Breast epithelium (tissue), 4 donors: ENCODE measurements at places on chromosomes 12 and 14.

GRCh38 chr12:10392394-10392930 lies 2.6 kb upstream of the KLRK1 start:
- no peaks in the 10 kb centered on the region for H3K27me3 ChIP-seq
- H3K36me3 ChIP-seq = no peaks in the 10 kb centered on the region
- no peak for DNase-seq
- H3K4me3 ChIP-seq = no peak overlapping the region
- H3K27ac ChIP-seq = peak overlapping the region; percentile 7

DNA sequence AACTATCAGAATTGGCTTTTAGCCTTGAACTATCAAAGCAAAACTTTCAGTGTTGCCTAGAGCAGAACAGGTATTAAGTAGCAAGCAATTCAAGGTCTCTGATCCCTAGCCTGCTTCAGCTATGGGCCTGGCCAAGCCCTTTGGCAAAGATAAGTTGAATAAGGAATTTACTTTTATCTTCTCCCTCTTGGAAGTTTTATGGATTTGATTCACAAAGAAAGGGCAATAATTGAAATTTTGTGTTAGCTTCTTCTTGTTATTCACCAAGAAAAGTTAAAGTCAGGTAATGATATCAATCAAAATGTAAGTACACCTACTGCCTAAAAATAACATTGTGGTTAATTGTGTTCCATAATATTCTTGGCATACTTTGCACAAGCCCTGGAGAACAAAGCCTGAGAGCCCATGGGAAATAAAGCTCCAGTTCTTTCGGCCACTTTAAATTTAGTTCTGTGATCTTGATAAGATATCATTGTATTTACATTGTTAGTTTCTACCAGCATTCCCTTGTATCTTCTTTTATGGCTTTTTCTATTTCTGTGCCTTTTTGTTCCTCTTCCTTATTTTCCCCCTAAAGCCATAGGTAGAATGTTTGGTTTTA lies 158.0 kb downstream of the RAD51B start:
- peaks cover 5% of the 10 kb centered on the region for H3K4me1 ChIP-seq
- DNase-seq = no peak
- no peaks in the 10 kb centered on the region for H3K36me3 ChIP-seq
- peak overlapping the region; percentile 57 for H3K27ac ChIP-seq
- no peaks in the 10 kb centered on the region for H3K27me3 ChIP-seq

- H3K4me3 ChIP-seq = no peak overlapping the region
- H3K27ac ChIP-seq = no peak overlapping the region
- DNase-seq = no peak
- H3K36me3 ChIP-seq = no peaks in the 10 kb centered on the region
- H3K4me1 ChIP-seq = no peaks in the 10 kb centered on the region
Observed at GRCh38 chr12:103501447-103501846, 5.7 kb upstream of the C12orf42 start.

GRCh38 chr12:28192125-28192524 lies 1.9 kb downstream of the CCDC91 start:
- H3K27me3 ChIP-seq = no peaks in the 10 kb centered on the region
- no peaks in the 10 kb centered on the region for H3K36me3 ChIP-seq
- peak overlapping the region; percentile 85 for H3K4me3 ChIP-seq

DNA sequence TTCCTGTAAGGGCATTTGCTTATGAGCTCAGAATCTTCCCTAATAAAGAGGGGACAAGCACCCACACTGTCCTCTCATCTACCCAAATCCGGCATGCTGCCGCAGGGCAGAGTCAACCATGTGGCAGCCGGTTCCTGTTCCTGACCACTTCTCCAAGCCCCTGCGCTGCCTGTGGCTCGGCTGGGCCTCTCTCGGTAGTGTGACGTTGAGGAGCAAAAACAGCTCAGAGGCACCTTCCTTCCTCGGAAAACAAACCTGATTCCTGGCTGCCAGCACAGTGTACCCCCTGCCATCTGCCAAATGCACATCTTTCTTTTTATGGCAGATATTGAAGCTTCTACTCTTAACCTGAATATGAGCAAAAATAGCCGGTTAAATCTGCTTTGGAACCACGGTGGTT lies 50.5 kb downstream of the CFAP251 start:
- no peaks in the 10 kb centered on the region for H3K4me1 ChIP-seq
- no peak overlapping the region for H3K4me3 ChIP-seq
- no peaks in the 10 kb centered on the region for H3K36me3 ChIP-seq
- no peak overlapping the region for H3K27ac ChIP-seq
- DNase-seq = no peak

- DNase-seq = no peak
- H3K36me3 ChIP-seq = no peaks in the 10 kb centered on the region
- H3K4me3 ChIP-seq = no peak overlapping the region
- no peaks in the 10 kb centered on the region for H3K27me3 ChIP-seq
- H3K27ac ChIP-seq = no peak overlapping the region
- H3K4me1 ChIP-seq = no peaks in the 10 kb centered on the region
Observed at GRCh38 chr12:21882635-21883034, 58.6 kb downstream of the ABCC9 start.

GRCh38 chr14:93146119-93146518 lies 30.4 kb upstream of the ITPK1 start:
- no peaks in the 10 kb centered on the region for H3K27me3 ChIP-seq
- H3K36me3 ChIP-seq = no peaks in the 10 kb centered on the region

DNA sequence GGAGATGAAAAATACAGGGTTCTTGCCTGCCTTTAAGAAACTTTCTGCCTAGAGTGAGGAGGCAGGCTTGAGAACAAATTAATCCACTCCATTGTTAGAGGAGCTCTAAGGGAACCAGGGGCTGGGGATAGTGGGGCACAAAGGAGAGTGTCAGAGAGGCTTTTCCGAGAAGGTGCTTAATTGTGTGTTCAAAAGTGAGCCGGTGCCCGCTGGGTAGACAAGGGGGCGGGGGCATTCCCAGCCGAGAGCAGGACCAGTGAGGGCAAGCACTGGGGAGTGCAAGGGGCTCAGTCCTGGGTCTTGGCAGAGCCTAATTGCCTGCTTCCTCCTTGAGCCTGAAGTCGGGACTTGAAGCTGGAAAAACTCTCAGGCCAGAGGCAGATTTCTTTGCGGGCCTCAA lies 377.4 kb downstream of the ETNK1 start:
- no peaks in the 10 kb centered on the region for H3K27me3 ChIP-seq
- DNase-seq = no peak

- H3K4me1 ChIP-seq = peaks cover 5% of the 10 kb centered on the region
- no peak for DNase-seq
- peak overlapping the region; percentile 85 for H3K4me3 ChIP-seq
Observed at GRCh38 chr14:58639842-58640484, 2.2 kb downstream of the DACT1 start.

- no peak overlapping the region for H3K4me3 ChIP-seq
- no peak overlapping the region for H3K27ac ChIP-seq
- H3K4me1 ChIP-seq = no peaks in the 10 kb centered on the region
- H3K27me3 ChIP-seq = no peaks in the 10 kb centered on the region
- H3K36me3 ChIP-seq = no peaks in the 10 kb centered on the region
Observed at GRCh38 chr12:30582943-30583342, 112.7 kb downstream of the IPO8 start.

DNA sequence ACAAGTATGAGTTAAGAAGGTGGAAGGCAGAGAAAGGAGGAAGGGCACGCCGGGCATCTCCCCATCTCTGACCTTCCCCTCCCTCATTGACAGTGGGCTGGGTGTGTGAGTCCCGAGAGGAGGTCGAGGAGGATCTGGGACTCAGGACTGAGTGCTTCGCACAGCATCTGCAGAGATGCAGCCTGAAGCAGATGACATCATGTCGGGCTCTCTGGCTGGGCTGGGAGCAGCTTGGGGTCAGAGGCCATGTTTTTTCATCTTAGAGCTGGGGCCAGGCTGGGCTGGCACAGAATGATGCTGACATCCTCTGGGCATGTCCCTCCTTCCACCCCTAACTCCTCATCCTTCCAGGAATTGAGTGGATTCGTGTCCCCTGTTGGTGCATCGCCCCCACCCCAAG lies 43.5 kb downstream of the CMKLR1 start:
- no peak overlapping the region for H3K4me3 ChIP-seq
- H3K27me3 ChIP-seq = no peaks in the 10 kb centered on the region
- no peaks in the 10 kb centered on the region for H3K36me3 ChIP-seq
- no peak overlapping the region for H3K27ac ChIP-seq

- no peak overlapping the region for H3K4me3 ChIP-seq
- H3K4me1 ChIP-seq = no peaks in the 10 kb centered on the region
- no peaks in the 10 kb centered on the region for H3K36me3 ChIP-seq
- H3K27me3 ChIP-seq = no peaks in the 10 kb centered on the region
- H3K27ac ChIP-seq = no peak overlapping the region
- no peak for DNase-seq
Observed at GRCh38 chr14:64059454-64060198, 206.8 kb downstream of the SYNE2 start.

GRCh38 chr12:53735556-53735955 lies 8.3 kb upstream of the CALCOCO1 start:
- peaks cover 20% of the 10 kb centered on the region for H3K27me3 ChIP-seq
- H3K36me3 ChIP-seq = no peaks in the 10 kb centered on the region
- H3K4me3 ChIP-seq = no peak overlapping the region

DNA sequence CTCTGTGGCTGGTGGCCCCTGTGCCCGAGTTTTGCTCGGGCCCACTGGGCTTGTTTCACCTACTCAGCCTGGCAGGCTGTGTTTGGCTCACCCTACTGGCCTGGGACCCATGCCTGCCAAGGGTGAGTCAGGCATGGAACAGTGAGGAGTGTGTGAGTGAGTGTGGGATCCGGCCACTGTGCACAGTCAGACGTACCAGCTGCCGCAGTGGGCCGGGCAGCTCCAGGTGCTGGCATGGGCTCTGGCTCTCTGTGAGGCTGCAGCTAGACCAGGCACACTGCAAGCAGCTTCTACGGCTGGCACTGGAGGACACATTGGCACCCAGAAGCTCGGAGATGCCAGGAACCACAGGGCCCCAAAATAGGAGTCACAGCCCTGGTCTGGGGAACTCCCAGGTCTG lies 40.6 kb downstream of the HSD17B6 start:
- no peaks in the 10 kb centered on the region for H3K4me1 ChIP-seq
- H3K4me3 ChIP-seq = no peak overlapping the region
- H3K36me3 ChIP-seq = no peaks in the 10 kb centered on the region
- H3K27ac ChIP-seq = no peak overlapping the region

- H3K36me3 ChIP-seq = no peaks in the 10 kb centered on the region
- no peaks in the 10 kb centered on the region for H3K4me1 ChIP-seq
- no peaks in the 10 kb centered on the region for H3K27me3 ChIP-seq
- peak overlapping the region; percentile 82 for H3K27ac ChIP-seq
Observed at GRCh38 chr14:51369814-51370213, 129.8 kb downstream of the TMX1 start.

GRCh38 chr12:61654698-61655097 lies 605.5 kb upstream of the USP15 start:
- DNase-seq = no peak
- H3K4me1 ChIP-seq = no peaks in the 10 kb centered on the region
- no peak overlapping the region for H3K4me3 ChIP-seq

DNA sequence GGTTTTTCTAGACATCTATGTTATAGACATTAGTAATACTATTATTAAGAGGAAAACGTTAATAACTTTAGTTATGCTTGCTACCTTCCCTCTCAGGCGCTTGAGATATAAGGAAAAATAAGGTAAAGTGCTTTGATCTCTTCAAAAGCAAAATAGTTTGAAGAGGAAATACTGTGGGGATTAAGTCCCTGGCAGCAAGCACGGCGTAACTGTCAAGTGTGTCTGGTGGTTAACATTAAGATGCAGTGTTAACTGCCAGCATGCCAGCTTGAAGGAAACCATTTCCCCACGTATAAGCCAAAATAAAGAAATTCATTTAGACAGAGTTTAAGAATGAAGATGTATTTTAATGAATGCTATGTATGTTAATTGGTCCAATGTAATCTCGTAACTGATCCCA lies 31.8 kb downstream of the PELI2 start:
- no peak for DNase-seq
- no peak overlapping the region for H3K27ac ChIP-seq
- no peaks in the 10 kb centered on the region for H3K27me3 ChIP-seq
